ENCODE measurements at places on chromosomes 12 and 14.

DNA sequence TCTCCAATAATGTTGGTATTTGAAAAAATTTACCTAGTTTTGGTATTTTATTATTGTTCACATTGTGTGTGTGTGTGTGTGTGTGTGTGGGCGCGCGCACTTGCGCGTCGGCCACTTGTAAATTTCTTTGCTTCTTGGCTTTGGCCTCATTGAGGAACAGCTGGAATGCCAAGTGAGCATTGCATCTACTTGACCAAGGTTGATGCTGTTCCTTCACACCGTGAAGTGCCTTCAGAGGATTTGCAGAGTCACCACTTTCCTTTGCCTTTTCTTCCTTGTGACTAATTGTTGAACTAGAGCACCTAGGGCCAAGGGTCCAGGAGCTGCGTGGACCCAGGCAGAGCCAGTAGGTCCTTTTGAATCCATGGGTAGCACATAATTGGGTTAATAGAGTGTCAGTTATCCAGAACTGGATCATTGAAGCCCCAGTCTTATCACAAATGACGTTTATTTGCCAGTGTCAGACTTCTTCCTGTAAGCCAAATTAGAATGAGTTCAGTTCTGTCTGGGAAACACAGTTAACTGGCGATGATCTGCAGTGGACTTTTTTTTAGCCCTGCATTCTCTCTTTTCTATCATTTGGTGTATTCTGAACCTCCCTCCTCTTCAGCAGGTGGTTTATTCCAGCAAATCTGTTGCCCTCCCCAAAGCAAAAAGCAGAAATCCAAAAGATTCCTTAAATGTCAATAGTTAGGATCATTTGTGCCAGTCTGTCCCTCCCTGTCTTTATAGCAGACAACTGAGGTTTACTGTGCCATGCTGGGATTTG, 2.6 kb downstream of the PPP2R5C start:
- no peak for DNase-seq

GRCh38 chr14:68215629-68216028, 396.1 kb downstream of the RAD51B start:
- DNase-seq = no peak

- DNase-seq = no peak
Observed at GRCh38 chr12:27382171-27382795, 49.6 kb downstream of the BMAL2 start.

- peak; percentile 27 for DNase-seq
Observed at GRCh38 chr12:78470354-78471195, 394.0 kb upstream of the SYT1 start.

DNA sequence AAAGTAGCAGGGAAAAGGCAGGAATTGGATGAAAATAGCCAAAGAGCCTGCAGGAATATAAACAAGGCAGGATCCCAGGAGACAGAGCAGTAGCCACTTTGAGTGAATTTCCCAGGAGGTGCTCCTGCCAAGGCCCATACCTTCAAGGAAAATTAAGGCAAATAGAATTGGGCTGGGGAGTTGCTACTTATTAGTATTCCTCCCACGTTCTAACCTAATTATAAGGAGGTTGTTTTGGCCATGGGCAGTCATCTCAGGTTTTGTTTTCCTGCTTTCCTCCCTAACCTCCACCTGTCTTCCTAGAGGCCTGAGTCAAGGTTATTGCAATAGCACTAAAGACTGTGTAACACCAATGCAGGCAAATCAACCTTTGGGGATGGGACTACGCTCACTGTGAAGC, 73.1 kb downstream of the DAD1 start:
- DNase-seq = no peak

- no peak for DNase-seq
Observed at GRCh38 chr12:4068981-4069669, 195.9 kb upstream of the PARP11 start.

GRCh38 chr14:74978416-74978947, 23.1 kb upstream of the PGF start:
- no peak for DNase-seq

DNA sequence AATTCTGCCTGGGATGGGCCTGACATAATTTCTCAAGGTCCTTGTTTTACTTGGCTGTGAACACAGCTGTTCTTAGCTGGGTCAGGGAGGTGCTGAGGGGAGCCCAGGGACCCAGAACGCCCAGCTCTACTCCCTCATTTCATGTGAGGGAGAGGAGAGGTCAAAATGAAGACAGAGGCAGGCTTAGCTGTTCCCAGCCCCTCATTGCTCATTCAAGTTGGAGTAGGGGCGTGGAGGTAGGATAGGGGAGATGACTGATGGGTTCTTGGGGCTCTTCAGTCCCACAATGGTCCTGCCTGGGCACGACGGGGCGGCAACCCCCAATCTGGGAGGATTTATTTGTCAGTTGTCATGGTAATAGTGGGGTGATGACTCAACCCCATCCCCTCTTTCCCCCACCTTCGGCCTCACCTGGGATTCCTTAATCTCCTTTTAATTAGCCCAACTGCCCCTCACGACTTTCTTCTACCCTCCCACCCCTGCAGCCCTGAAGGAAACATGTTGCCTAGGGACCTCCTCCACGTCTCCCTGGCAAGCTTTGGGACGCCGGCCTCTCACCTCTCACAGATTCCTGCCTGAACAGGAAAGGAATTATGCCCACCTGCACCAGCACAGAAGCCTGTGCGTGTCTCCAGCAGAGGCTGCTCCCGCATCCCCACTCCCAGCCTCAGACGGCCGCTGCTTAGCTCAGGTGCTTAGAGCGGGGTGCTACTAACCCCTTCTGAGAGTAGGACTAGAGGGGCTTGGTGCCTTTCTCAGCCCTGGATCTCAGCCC, 10.2 kb downstream of the SPRYD3 start:
- DNase-seq = no peak

DNA sequence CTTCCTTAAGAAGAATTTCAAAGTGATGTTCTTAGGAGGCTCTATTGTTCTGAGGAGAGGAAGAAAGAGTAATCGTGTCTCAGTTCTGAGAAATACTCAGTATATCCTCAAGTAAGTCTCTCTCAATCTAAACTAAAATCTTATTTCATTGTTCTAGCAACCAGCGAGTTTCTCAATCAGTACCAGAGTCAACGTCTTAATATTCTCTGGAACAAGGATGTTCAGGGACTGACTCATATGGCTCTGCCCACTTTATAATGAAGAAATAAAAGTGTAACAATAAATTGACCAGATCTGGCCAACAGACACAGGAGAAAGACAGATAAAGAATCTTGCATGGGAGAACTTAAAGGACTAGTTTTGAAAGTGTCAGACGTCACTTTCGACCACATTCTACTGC, 469.8 kb upstream of the FLRT2 start:
- DNase-seq = no peak

GRCh38 chr12:26378711-26379110, 183.3 kb downstream of the SSPN start:
- DNase-seq = no peak

DNA sequence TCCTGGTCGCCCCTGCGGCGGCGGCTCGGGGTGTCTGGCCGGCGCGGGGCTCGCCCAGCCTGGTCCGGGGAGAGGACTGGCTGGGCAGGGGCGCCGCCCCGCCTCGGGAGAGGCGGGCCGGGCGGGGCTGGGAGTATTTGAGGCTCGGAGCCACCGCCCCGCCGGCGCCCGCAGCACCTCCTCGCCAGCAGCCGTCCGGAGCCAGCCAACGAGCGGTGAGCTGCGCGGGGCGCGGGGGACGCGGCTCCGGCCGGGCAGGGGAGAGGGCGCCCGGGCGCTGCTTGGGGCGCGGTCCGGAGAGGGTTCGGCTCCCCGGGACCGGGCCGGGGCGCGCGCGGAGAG, at the start of gene LGALS3:
Gene LGALS3, plus strand, starts transcription at position 167 of the 342 bp plus-strand sequence. CDS start 8,122 bp downstream, outside the sequence.
- no peak for DNase-seq

DNA sequence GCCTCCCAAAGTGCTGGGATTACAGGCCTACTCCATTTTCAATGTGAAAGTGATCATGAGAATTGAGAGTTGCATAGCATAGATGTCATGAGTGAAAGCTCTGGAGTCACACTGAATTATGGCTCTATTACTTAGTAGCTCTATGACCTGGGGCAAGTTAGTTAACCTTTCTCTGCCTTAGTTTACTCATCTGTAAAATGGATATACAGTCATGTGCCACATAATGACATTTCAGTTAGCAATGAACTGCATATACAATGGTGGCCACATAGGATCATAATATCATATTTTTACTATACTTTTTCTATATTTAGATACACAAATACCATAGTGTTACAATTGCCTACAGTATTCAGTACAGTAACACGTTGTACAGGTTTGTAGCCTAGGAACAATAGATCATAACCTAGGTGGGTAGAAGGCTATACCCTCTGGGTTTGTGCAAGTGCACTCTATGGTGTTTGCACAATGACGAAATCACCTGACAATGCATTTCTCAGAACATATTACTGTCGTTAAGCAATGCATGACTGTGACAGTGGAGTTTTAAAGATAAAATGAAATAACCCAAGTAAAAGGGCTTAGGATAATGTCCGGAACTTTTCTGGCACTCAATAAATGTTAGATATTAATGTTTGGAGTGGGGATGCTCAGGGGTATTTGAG, 53.1 kb downstream of the ZFYVE26 start:
- DNase-seq = no peak

- DNase-seq = peak; percentile 68
Observed at GRCh38 chr14:78902010-78902623, 731.9 kb downstream of the NRXN3 start.

DNA sequence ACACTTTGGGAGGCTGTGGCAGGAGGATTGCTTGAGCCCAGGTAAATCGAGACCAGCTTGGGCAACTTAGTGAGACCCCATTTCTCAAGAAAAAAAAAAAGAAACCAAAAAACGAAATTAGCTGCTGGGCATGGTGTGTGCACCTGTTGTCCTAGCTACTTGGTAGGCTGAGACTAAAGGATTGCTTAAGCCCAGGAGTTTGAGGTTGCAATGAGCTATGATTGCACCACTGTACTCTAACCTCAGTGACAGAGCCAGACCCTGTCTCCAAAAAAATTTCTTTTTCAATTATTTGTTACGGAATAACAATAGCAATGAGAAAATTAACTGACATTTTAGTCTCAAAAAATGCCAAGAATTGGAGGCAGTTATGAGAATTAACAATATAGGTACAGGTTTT, 128.0 kb downstream of the CCDC91 start:
- DNase-seq = no peak

DNA sequence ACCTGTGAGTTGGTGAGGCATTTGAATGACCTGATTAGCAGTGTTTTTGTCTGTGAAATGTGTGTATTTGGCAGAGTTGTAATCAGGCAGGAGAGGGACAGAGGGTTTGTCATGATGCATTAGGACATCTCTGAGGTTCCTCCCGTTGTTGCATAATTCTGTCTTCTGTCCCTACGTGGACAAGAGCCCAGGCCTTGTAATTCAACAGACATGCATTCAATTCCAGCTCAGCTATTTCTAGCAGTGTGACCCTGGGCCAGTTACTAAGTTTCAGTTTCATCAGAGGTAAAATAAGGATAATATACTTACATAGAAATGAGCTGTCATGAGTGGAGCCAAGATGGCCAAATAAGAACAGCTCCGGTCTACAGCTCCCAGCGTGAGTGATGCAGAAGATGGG, 208.6 kb downstream of the SLC38A4 start:
- no peak for DNase-seq

GRCh38 chr12:89833337-89834252, 125.0 kb upstream of the ATP2B1 start:
- DNase-seq = no peak

GRCh38 chr12:38664661-38665269, 240.6 kb downstream of the CPNE8 start:
- no peak for DNase-seq

DNA sequence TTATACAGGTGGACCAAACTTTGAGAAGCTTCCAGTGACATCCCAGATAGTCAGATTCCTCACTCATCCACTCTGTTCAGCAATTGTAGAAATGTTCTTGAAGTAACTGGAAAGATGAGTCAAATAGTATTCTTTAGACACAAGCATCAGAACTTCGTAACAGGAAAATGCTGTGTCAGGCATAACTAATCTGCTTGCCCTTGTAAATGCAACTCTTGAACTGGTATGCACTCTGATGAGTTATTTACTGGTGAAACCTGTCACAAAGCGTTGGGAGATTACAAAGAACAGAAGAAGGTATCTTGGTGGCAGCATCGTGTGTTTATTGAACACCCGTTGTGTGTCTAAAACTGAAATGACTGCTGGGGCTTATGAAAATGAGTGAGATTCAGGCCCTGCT, 10.8 kb upstream of the DUSP6 start:
- DNase-seq = no peak

DNA sequence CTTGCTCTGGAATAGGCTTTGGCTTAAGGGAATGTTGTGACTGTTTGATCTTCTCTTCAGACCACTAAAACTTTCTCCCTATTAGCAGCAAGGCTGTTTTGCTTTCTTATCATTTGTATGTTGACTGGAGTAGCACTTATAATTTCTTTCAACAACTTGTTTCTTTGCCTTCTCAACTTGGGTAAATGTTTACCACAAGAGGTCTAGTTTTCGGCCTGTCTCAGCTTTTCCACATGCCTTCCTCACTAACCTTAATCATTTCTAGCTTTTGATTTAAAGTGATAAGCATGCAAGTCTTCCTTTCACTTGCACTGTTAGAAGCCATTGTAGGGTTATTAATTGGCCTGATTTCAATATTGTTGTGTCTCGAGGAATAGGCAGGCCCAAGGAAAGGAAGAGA, 126.7 kb upstream of the AEBP2 start:
- DNase-seq = no peak

GRCh38 chr12:69545081-69545480, 40.2 kb upstream of the CCT2 start:
- DNase-seq = no peak

DNA sequence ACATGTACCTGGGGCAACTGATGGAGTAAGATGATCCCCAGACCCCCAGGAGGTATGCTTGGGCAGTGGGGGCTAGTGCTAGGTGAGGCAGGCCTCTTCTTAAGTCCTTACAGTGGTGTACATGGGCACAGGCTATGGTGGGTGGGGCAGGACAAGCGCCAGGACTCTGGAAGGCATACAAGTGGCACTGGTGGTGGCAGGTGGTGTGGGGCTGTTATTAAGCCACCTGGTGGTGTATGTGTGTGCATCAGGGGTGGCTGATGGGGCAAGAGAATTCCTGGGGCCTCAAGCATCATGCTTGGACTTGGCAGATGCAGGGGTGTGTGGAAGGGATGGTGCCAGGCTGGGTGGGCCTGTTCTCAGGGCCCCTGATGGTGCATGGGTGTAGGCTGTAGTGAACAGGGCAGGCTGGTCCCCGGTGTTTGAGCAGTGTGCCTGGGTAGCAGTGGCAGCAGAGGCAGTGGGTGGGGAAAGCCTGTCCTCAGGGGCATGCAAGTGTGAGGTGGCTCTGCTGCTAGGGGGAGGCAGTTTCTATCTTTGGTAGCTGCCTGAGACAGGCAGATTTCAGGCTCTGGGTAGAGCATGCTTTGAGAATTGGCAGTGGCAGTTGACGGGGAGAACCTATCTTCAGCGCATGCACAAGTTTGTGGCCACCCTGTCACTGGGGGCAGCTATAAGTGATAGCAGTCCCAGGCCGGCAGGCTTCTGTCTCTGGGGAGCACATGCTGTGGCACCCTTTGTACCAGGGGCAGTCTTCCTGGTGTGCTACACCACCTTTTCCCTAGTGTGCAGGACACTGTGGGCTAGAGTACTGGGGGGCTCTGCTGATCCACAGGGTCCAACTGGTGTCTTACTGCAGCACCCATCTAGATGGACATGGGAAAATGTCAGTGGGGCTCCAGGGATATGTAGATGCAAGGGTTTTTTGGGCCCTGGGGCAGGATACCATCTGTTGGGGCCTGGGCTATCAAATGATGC, 52.6 kb upstream of the ABCD2 start:
- DNase-seq = no peak

- DNase-seq = peak; percentile 6
Observed at GRCh38 chr14:35229084-35229791, 62.9 kb upstream of the PSMA6 start.
